ENCODE measurements at places on chromosomes 2 and 18.

DNA sequence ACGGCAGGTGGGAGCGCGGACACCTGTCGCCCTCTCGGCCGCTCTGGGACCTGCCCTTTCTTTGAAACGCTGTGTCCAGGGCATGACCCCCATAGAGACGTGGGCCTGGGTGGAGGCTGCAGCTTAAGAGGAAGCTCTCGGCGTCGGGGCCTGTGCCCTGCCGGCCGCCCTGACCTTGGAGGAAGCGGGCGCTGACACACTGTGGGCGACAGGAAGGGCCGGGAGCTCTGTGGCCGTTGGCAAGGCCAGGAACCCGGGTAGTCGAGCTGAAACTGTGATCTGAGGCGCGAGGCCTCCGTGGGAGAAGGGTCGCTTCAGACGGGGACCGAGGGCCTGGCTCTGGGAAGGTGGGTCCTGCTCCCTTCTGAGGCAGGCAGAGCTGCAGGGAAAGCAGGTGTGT lies 28.2 kb downstream of the KCNG2 start:
- no peak for DNase-seq

DNA sequence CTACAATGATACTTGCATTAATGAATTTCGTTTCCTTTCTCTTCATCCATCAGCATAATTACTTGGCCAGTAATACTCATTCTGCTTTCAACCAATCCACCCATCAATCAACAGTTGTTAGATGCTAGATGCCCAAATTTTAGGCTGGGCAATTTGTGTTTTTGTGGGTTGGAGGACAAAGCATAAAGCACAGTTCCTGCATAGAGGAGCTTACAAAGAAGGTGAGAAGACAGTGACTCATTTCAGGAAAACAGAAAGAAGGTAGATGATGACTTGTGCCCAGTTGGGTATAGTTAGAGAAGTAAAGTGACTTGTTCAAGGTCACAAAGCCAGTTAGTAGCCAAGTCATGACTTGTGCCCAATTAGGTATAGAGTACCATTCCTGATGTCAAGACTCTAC lies 1186.8 kb upstream of the CELF4 start:
- DNase-seq, result no peak

DNA sequence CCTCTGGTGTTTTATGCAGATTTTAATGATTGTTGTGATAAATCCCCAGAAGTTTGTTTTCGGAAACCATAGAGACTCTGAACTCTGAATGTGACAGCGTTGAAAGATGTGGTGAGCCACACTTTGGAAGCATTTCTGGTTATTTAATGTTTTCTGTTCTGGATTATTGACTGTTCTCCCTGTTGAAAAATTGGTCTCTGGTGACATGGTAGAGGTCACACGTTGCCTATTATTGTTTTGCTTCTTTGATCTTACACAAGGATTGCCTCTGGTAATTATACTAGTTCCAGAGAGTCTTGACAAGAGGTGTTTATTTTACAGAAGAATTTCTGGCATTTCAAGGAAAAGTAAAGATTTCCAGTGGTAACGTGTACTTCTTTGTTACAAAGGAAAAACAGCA lies 127.1 kb downstream of the GREB1L start:
- no peak for DNase-seq

GRCh38 chr2:95017071-95017501 lies 8.4 kb upstream of the MAL start:
- DNase-seq, result no peak

DNA sequence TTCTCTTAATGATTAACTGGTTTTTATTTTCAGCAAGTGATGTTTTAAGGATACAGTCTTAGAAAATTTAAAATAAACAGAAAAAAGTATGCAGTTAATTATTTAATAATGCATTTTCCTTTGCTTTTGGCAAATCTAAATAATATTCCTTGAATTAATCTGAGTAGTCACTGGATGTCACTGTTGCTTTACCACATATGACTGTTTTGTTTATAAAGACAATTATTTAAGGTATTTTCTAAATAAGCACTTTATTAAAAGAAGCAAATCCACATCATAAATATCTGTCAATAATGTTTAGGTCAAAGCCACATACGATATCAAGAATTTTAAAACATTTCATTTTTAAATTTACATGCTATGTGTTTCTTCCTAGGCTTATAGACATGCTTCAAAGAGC lies 40.6 kb upstream of the TFPI start:
- DNase-seq, result no peak

DNA sequence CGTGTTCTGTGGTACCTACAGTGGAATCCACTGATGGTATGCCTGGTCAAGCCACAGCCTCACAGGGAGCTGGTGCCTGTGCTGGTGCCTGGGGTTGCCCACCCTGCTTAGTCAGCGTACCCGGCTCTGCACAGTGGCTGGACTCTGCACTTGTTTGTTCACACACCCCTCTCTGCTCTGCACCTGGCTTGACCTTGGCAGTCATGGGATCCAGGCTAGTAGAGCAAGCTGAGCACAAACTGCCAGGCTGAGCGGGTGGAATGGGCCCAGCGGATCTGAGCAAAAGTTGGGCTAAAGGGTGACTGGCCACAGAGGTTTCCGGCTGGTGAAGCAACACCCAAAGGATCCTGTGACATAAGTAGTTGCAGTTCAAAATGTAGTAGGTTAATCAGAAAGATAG lies 163.5 kb downstream of the CDH19 start:
- no peak for DNase-seq

DNA sequence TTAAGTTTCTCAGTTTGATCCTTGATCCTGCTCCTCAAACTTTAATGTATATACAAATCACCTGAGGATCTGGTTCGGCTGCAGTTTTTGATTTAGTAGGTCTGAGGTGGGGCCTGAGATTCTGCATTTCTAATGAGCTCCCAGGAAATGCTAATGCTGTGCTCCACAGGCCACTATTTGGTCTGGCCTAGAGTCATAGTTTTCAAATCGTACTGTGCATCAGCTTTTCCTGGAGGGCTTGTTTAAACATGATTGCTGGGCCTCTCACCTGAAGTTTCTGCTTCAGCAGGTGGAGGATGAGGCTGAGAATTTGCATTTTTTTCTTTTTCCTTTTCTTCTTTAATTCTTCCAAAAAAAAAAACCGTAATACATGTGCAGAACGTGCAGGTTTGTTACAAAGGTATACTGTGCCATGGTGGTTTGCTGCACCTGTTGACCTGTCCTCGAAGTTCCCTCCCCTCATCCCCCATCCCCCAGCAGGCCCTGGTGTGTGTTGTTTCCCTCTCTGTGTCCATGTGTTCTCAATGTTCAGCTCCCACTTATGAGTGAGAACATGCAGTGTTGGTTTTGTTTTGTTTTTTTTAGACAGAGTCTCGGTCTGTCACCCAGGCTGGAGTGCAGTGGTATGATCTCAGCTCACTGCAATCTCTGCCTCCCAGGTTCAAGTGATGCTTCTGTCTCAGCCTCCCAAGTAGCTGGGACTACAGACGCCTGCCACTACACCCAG lies 42.2 kb upstream of the CD28 start:
- no peak for DNase-seq

DNA sequence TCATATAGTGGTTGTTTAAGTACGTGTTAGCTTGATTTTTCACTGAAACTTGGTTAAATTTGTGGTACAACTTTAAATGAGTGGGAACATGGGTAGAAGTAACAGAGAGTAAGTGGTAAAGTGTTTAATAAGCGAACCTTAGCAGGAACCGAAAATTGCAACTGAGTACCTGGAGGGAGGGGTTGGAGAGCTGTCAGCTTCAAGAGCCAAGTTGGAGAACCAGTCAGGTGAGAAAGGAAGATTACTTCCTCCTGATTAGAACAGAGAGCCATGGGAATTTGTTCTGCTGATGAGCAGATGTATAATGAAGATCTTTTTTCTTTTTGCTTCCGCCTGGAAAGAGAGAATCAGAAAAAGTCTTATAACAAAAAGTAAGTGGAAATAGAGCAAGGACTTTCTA lies 158.4 kb upstream of the CDH7 start:
- no peak for DNase-seq

DNA sequence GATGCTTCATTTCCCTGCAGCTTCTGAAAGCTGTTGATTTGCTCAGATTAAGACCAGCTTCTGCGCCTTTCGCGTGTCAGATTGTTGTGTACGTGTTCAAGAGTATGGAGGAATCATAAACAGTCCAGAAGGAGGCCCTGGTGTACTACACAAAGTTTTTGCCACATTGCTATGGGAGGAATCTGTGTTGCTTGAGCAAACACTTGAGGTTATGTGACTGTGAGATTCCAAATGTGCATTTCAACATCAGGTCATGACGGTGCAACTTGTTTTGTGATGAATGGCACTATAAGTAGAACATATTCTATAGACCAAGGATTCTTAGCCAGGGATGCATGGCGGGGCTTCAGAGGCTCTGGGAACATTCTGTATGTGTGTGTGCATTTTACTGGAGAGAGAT lies 35.0 kb downstream of the SRSF7 start:
- DNase-seq, result no peak

- no peak for DNase-seq
Observed at GRCh38 chr2:147468963-147469362, 375.9 kb upstream of the ACVR2A start.

DNA sequence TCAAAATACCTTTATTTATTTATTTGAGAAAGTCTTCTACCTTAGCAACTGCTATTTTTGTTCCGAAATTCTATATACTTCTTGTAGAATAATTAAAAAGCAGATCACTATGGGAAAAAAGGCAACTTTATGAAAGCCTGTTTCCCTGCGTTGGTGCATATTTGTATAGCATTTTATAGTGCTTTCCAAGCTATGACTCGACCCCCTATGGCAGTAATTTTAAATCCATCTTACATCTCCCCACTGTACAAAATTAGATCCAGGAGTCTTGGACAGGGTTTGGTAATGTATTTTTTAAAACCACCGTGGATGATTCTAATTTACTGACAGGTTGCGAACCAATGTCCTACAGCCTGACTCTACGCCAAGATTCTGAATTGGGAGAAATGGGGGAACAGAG lies 10.1 kb downstream of the TANK start:
- no peak for DNase-seq

DNA sequence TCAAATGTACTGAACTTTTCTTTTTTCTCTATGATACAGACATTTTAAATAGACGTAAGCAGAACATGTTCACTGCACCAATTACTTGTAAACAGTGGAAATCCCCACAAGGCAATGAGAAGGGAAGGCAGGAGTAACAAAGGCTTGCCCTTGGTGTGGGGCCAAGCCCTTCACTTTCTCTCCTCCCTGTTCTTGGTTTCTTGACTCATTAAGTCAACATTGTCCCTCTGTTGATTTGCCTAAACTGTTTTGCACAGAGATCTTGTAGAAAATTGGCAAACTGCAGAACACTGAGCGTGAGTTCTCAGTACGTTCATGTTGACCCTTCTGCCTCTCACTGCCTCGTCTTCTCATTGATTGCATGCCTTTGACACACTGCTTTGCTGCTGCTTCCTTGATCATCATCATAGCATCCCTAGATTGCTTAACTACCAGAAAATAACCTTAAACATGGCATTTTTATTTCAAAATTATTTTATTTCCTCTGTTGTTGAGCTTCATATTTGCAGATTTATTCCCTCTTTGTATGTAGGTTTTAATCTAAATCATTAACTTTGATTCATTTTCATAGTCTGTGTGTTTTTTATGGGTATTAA lies 257.7 kb downstream of the PTGR3 start:
- DNase-seq, result no peak

Data from HuH-7 (cell line).